ENCODE measurements at places on chromosomes 4 and X.
A peak's percentile ranks its signal among the peaks of the same experiment; 100 is the strongest.

DNA sequence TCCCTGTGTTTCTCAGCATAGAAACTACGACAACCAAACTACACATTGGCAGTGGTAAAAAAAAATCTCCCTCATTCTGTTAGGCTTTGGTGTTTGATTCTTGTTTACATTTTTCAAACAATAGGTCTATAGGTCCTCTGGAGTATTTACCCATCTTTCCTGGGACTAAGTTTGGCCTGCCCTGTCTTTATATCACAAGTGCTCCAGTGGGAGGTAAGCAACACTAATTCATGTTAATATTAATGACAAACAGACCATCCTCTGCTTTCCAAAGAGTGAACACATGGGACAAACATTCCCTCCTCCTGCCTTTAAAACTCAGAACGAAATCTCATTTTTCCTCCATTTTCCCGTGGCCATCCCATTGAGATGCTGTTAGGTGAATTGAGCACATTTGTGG lies 514.1 kb upstream of the INTU start:
- no peak for DNase-seq

- no peak for DNase-seq
These were observed 824.9 kb downstream of the KLHL13 start for GRCh38 chrX:117291760-117292159.

DNA sequence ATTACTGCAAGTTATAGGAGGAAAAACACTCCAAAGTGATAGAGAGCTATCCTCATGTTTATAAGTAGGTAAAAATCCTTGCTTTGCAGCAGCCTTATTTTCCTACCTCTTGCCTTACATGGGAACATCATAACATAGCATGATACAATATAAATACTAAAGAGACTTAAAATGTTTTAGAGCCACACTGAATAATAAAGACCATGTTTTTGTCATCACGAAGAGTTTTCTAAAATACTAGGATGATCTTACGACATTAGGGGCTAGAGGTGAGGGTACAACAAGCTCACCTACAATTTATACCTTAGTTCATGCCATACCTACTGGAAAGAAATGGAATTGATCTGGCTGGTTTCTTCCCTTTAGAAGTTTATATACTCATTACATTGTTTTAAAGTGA lies 184.8 kb downstream of the FBXW7 start:
- no peak for DNase-seq

DNA sequence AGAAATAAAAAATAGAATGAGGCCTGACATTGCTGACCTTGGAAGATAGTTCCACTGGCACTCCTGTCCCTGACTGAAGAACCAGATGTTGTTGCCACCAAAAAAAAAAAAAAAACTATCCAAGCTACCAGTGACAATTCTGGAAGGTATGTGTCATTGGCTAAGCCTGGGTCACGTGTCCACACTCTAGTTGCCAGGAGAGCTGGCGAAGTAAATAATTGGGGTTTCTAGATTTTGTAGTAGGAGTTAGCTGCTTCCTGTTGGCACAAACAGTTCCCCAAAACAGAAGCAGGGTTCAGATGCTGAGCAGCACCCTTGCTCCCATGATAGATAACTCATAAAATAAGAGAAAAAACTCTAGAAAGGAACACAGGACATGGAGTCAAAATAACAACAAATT lies 20.5 kb downstream of the MND1 start:
- DNase-seq = no peak

GRCh38 chr4:124092541-124092984 lies 620.0 kb downstream of the ANKRD50 start:
- peak; percentile 18 for DNase-seq

DNA sequence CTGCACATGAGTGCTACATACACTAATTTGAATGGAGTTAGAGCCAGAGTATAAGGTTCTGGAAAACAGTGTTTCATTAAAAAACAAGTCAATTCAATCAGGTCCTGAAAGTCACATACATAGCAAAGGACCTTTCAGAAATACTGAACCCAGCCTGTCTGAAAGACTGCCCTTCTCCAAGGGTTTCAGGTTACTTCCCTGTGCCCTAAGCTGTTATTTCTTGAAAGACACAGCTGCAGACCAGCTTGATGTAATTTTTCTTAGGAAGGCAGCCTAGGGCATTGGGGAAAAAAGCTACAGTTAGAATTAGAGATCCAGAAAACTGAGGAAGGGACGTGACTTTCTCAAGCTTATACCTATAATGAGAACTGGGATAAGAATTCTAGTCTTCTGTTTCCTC lies 155.9 kb upstream of the MAOA start:
- DNase-seq = no peak

GRCh38 chr4:128461291-128462102 lies 173.9 kb upstream of the PGRMC2 start:
- DNase-seq = peak; percentile 84

DNA sequence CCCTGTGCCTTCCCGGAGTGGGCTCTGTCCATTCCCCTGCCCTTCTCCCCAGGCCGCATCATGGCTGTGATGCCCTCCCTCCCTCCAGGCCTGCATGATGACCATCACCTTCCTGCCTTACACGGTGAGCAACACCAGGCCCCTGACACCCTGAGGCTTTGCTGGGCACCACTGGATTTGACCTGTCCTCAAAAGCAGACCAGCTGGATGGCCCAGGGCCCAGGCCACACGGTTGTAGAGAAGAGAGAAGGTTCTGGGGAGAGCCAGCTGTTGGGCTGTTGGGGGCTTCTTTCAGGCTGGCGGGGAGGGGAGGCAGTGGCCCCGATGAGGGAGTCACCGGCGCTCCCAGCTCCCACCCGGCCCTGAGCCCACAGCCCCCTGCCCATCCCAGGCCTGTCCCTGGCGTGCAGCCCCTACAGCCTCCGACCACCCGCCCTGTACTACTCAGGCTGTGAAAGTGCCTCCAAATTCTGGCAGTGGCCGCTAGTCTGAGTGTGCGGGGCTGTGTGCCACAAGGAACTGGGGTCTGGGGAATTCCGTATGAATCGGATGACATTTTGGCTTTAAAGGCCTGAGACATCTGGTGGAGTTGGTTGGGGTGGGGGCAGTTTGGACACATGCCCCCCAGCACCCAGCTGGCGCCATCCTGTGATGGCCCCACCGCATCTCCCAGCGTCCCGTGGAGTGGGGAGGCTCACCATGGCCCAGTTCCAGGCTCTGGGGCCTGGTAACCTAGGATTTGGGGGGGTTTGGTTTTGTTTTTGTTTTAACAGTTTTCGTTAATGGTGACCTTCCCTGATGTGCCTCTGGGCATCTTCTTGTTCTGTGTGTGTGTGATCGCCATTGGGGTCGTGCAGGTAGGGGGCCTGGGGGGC lies 19.6 kb downstream of the TMEM175 start:
- DNase-seq = no peak

DNA sequence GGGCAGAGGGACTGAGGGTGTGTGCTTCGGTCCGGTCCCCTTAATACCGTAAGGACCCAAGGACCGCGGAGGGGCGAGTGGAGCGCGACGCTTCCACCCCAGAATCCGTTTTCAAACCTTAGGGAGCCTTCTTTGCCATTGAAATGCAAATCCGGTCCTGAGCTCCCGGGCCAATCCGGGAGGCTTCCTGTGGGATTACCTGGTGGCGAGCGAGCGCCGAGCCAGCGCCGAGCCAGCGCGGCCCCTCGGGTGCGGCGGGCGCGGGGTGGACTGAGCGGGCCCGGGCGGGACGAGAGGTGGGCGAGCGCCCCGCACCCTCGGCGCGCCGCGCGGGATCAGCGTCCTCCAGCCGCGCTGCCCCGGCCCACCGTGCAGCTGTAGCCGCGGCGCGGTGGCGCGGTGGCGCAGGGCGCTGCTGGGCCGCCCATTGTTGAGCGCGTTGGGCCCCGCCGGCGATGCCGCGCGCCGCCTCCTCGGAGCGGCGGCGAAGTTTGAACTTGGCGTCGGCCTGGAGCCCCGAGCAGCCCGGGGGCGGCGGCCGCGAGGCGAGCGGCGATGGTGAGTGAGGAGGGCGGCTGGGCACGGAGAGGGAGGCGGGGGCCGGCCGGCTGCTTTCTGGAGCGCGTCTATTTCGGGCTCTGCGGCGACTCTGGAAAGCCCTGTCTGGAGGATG lies 208.7 kb downstream of the SOWAHB start:
- DNase-seq = peak; percentile 74

DNA sequence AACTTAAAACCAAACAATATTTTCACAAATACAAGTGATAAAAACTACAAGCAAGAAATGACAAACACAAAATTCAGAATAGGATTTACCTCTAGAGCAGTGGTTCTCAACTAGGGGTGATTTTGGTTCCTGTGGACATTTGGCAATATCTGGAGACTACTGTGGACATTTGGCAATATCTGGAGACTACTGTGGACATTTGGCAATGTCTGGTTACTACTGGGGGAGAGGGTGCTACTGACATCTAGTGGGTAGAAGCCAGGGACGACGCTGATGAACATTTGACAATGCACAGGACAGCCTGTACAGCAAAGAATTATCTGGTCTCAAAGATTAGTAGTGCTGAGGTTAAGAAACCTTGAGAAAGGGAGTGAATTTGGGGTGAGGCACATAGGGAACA lies 169.8 kb downstream of the CLCN4 start:
- DNase-seq = peak; percentile 29

GRCh38 chr4:99868126-99868596 lies 26.1 kb downstream of the LAMTOR3 start:
- peak; percentile 77 for DNase-seq

DNA sequence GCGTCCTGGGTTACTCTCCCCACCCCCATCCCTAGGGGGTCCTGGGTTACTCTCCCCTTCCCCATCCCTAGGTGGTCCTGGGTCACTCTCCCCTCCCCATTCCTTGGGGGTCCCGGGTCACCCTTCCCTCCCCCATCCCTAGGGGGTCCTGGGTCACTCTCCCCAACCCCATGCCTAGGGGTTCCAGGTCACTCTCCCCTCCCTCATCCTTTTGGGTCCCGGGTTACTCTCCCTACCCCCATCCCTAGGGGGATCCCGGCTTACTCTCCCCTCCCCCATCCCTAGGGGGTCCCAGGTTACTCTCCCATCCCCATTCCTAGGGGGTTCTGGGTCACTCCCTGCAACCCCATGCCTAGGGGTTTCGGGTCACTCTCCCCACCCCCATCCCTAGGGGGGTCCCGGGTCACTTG lies 1.5 kb downstream of the ASMTL start:
- DNase-seq = no peak

Data from kidney tubule cell (primary cell).